HT1080 (cell line): ENCODE measurements at places on chromosomes 6 and 20. TPM values are rescaled to one million over a fixed set of nuclear protein-coding genes. Genes with fewer than 3 reads are reported as not detected.

RNF39 gene
- 0.06 TPM in 1 of 2 replicates, not detected in the other for total RNA-seq

DNA sequence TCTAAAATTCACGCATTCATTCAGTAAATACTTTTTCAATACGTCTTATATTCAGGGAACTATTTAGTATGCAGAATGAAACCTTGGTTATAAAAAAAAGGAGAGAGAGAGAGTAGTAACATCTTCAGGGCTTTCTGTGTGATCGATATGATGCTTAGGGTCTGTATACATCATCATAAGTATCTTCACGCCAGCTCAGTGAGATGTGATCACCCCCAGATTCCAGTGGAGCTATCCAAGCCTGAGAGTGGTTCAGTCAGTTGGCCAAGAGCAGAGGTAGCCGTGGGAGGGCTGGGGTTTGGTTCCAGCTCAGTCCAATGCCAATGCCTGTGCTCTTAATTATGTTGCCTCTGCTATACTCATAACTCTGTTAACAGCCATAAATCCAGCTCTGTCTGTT, 8.6 kb downstream of the CD83 start:
- no peak for DNase-seq

DNA sequence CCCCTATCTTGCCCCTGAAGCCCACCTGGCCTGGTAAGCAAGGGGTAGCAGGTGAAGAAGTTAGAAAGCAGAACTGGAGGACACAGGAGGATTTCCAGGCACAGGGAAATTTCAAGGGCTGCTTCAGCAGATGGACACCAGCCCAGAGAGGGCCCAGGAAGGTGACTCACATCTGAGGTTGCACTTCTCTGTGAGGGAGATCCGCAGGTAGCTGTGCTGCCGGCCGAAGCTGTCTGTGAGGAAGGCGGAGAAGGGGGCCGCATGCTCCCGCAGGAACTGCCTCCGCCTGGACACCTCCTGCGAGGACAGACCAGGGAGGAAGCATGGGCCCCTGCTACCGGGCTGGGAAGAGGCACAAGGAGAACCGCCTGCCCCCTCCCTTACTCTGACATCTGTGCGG, 7.1 kb downstream of the MOCS1 start:
- DNase-seq, result peak; percentile 67

CNR1 gene
- total RNA-seq, result not detected in 2 replicates

- DNase-seq, result peak; percentile 71
Measured at GRCh38 chr20:36199345-36200257, 36.7 kb upstream of the AAR2 start.

- DNase-seq, result no peak
Measured at GRCh38 chr6:139508576-139508975, 134.1 kb upstream of the CITED2 start.

PI16 gene
- total RNA-seq, result 0.08 TPM in 1 of 2 replicates, not detected in the other

KCNK17 gene
- not detected in 2 replicates for total RNA-seq

DNA sequence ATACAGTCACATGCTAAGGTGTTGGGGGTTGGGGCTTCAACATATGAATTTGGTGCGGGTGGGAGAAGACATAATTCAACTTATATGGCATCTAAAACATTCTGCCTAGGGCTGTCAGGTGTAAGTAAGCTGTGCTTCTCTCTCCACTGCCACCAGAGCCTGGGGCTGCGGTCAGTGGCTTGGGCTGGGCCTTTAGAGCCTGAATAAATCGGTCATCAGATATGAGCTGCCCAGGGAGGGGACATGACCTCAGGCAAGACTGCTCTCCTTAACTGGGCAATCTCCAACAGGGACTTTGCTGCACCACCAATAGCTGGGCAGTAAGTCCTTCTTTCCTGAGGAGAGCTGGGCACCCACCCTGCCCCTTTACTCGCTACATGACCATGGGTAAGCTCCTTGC, 24.9 kb upstream of the SIRPA start:
- no peak for DNase-seq

GOPC gene
- total RNA-seq, result 16.7 and 19.0 TPM in 2 replicates

SLC35D3 gene
- 0.07 TPM in 1 of 2 replicates, not detected in the other for total RNA-seq

- no peak for DNase-seq
Measured at GRCh38 chr20:23497536-23497935, 6.6 kb downstream of the CST8 start.

TAAR6 gene
- total RNA-seq, result not detected in 2 replicates

PAK5 gene
- total RNA-seq, result not detected in 2 replicates

- peak; percentile 17 for DNase-seq
Measured at GRCh38 chr20:6525447-6526303, 241.8 kb upstream of the BMP2 start.

GRCh38 chr20:44028868-44029847, 114.5 kb downstream of the TOX2 start:
- DNase-seq, result no peak

PTCHD4 gene
- 9.0 and 11.9 TPM in 2 replicates for total RNA-seq

DNA sequence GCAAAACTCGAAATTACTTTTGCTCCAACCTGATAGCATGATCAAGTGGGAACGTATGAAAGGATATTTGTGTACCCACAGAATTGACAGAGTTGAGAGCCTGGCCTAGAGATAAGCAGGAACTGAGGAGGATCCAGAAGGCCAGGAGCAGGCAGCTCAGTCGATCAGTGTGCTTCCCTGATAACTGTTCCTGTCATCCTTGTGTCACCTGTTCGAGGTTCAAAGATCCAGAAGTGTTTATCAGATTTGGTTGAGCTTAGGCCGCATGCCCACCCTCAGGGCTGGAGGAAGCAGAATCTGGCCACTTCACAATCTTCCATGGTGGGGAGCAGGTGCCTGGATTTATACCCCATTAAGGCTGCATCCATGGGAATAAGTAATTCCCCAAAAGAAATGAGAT, 124.8 kb downstream of the QRSL1 start:
- DNase-seq, result no peak

GRCh38 chr6:119587537-119587936, 238.0 kb upstream of the MAN1A1 start:
- peak; percentile 47 for DNase-seq

- DNase-seq, result no peak
Measured at GRCh38 chr6:160178271-160178670, 56.7 kb downstream of the SLC22A1 start.

- no peak for DNase-seq
Measured at GRCh38 chr6:24272148-24272547, 85.7 kb downstream of the DCDC2 start.

GRCh38 chr6:89604653-89605052, 33.9 kb downstream of the LYRM2 start:
- no peak for DNase-seq

- DNase-seq, result no peak
Measured at GRCh38 chr20:12717061-12717460, 291.7 kb upstream of the SPTLC3 start.

DNA sequence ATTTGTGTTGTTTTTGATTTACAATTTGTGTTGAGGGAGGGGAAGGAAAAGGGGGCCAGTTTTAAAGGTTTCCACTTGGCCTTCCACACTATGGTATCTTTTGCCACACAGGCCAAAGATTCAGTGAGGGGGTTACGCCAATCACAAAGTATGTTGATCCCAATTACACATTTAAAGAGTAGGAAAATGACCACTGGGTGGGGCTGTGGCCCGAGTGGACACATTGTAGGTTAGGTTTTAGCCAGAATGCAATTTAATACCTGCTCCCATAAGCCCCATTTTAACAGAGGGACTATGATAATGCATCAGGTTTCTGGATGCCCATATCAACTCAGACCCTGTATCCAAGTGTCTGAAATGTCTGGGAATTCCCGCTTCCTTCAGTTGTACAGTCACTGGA, 15.6 kb downstream of the VGLL2 start:
- DNase-seq, result no peak

DNA sequence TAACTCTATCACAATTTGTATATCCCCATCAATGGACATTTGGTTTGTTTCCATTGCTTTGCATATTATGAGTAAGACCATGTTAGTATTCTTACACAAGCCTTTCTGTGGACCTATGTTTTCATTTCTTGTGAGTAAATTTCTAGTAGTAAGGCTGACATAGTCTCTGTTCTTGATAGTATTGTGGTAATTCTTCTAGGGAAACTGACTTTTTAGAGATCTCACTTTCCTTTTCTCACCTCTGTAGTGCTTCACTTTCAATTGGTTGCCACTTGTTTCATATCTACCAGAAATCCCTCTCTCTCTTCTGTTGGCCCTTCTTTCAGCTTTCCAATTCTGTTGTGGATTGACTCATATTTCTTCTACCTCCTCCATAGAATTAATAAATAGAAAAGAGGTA, 8.5 kb downstream of the ISM1 start:
- no peak for DNase-seq
